ENCODE measurements at places on chromosomes 4 and X. TPM values are rescaled to one million over a fixed set of nuclear protein-coding genes. Genes with fewer than 3 reads are reported as not detected.

- DNase-seq = no peak
These were observed 7.0 kb downstream of the PNMA3 start for GRCh38 chrX:153063315-153063714.

DNA sequence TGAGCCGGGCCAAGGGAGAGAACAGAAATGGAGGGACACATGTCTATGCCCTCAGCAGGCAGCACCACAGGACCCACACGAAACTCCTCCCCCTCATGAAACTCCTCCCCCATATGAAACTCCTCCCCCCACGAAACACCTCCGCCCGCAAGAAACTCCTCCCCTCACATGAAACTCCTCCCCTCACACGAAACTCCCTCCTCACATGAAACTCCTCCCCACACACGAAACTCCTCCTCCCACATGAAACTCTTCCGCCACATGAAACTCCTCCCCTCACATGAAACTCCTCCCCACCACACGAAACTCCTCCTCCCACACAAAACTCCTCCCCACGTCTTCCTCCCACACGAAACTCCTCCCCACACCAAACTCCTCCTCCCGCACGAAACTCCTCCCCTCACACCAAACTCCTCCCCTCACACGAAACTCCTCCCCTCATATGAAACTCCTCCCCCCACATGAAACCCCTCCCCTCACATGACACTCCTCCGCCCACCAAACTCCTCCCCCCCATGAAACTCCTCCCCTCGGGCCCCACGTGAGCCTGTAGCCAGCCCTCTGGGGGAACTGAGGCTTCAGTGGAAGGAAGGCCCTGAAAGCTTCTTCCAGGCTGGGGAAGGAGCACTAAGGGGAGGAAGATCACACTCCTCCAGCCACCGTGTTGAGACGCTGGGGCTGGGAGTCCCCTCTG lies 15.2 kb downstream of the ADRA2C start:
- DNase-seq = no peak

- no peak for DNase-seq
These were observed 45.1 kb downstream of the VSIG4 start for GRCh38 chrX:65994519-65995506.

Gene MAGEB6B
- total RNA-seq = not detected

DNA sequence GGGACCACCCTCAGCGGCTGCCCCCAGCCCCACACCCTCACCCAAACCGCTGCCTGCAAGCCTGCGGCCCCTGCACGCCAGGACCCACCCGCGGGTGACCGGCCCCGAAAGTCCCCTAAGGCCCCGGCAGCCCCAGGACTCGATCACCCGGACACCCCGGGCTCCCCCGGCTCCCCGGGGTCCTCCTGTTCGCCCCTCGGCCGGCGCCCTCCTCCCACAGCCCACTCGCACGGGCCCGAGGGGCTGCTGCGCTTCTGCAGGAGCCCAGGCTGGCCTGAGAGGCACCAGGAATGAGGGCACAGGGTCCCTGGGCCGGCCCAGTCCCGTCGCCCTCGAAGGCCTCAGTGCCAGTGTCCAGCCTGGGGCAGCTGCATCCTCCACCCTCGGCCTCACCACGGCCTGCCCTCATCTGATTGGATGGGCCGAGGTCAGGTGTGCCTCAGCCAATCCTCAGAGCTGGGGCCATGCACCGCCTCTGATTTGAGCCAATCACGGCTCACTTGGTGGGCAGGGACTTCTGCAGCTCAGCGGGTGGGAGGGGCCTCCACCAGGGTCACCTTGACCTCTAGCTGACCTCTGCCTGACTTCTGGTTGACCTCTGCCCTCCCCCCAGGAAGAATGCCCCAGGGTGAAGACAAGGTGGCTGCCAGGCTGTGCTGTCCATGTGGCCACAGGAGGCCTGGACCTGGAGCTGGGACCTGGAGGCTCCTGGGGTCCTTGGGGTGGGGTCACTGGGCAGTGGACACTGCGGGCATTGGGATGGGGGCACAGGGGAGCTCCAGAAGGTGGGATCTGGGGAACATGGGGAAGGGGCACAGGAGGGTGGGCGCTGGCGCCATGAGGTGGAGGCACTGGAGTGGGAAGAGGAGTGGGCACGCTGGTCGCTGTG lies 97.6 kb upstream of the NKX1-1 start:
- no peak for DNase-seq

- DNase-seq = no peak
These were observed 21.2 kb upstream of the CYP4V2 start for GRCh38 chr4:186169945-186170802.

- DNase-seq = no peak
These were observed 111.3 kb upstream of the ATP8A1 start for GRCh38 chr4:42768125-42768748.

DNA sequence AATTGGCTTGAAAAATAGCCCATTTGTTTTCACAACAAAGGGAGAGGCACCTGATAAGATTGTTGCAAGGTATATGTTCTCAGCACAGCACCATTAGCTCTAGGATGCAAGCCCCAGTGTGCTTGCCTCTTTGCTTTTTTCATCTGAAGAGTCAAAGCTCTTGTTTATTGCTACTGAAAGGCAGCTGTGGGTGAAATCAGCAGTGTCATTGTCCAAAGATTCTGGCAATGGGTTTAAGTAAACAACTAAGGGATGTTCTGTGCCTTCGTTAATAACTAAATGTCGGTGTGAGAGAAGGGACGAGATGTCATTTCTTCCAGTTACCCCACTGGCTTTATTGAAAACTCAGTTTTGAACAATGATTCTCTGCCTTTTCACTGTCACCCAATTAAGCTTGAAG lies 567.7 kb downstream of the KCNIP4 start:
- DNase-seq = no peak

- no peak for DNase-seq
These were observed 606.7 kb downstream of the STIM2 start for GRCh38 chr4:27467351-27467750.

- DNase-seq = no peak
These were observed 6.8 kb downstream of the STAP1 start for GRCh38 chr4:67565284-67565683.

All from heart left ventricle (tissue), 16 donors.